Tibial nerve (tissue), 4 donors: ENCODE measurements at places on chromosomes 2 and 18. TPM values are rescaled to one million over a fixed set of nuclear protein-coding genes. Genes with fewer than 3 reads are reported as not detected.

- no peak for DNase-seq
Observed at GRCh38 chr2:222653280-222653679, 2.6 kb downstream of the FARSB start.

DNA sequence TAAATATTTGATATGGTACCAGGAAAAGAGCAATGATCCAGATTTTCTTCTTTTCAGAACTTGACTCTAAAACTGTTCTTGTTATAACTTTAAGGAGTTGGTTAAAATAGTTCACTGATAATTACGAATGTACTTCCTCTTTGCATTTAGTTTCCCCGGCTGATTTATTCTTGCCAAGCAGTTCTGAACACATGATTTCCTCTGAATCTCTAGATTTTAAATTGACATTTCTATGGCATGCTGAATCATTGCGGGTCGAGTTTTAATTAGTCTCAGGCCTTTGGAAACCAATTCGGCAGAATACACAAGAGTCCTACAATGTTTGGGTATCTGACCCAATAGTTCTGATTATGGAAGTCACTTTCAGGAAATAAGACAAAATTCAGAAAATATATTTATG is 37.3 kb upstream of the DNAH7 start:
- DNase-seq, result no peak

DNA sequence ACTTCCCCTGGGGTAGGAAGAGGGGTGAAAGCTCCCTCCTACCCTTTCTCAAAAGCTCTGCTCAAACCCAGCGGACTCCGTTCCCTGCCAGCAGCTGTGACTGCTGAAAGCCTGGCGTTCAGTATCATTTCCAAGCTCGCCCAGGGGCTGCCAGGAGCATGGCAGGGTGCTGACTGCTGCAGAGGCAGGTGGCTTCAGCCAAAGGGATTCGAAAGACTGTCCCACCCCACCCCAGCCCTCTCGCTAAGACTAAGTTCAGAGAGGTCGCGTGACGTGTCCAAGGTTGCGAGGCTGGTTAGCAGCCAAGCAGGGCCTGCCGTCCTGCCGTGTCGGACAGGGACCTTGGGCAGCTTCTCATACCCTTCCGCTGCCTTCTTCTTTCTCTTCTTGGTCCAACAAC is 72.3 kb upstream of the RAB12 start:
- no peak for DNase-seq

DNA sequence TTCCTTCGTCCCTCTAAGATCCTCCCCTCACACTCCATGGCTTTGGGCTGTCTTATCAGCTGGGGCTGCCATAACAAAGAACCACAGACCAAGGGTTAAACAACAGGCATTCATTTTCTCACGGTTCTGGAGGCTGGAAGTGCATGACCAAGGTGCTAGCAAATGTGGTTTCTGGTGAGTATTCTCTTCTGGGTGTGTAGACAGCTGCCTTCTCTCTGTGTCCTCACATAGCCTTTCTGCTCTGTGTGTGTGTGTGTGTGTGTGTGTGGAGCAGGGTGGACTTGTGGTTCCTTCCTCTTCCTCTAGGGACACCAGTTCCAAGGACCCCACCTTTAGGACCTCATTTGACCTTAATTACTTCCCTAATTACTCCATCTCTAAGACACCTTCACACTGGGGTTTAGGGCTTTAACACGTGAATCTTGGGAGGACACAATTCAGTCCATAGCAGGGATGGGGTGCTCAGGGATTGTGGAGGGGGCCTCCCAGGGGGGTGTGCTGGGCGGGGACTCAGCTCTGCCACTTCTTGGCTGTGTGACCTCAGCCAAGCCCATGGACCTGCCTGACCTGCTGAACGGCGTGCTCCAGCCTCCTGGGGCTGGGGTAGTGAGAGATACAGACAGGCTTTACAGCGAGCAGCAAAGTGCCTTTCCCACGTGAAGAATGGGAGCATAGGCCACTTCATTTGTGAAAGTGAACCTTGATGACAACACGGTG is 38.0 kb downstream of the ACKR3 start:
- no peak for DNase-seq

DNA sequence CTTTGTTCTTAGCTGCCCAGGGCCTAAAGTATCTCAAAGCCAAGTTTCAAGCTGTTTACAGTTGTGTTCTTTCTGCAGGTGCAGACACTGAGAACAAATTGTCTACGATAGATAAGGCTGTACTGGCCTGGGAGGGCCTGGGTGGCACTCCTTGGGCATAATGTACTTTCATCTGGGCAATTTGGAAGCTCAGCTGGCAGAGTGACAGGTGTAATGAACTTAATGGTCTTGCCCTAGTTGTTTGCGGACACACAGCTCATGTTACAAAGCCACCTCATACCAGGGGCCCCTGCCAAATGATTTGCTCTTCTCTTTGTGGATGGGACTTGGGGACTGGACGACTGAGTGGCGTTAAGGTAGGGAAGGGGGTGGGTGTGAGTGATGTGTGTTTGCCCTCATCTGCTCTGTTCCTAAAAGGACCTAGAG is 4.3 kb downstream of the LDLRAD4 start:
- no peak for DNase-seq

DNA sequence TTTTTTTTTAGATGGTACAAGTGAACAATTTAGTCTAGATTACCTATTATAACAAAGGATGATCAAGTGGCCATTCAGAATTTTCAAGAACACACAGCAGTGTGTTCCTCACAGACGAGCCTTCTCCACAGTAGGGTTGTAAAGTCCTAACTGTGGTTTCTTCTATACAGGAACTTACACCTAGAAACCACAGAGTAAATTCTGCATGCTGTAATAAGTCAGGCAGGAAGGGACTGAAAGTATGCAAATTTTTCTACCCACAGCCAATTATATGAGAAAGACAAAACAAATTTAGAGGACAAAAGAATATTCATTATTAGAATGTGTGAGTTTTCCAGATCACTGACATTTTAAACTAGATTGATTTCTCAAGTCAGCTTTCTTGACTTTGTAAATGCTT is 99.5 kb downstream of the RBMS1 start:
- DNase-seq, result no peak

GRCh38 chr2:210655229-210655975 is 99.0 kb downstream of the CPS1 start:
- no peak for DNase-seq

- peak; percentile 42 for DNase-seq
Observed at GRCh38 chr2:203673933-203674332, 32.5 kb upstream of the CD28 start.

DNA sequence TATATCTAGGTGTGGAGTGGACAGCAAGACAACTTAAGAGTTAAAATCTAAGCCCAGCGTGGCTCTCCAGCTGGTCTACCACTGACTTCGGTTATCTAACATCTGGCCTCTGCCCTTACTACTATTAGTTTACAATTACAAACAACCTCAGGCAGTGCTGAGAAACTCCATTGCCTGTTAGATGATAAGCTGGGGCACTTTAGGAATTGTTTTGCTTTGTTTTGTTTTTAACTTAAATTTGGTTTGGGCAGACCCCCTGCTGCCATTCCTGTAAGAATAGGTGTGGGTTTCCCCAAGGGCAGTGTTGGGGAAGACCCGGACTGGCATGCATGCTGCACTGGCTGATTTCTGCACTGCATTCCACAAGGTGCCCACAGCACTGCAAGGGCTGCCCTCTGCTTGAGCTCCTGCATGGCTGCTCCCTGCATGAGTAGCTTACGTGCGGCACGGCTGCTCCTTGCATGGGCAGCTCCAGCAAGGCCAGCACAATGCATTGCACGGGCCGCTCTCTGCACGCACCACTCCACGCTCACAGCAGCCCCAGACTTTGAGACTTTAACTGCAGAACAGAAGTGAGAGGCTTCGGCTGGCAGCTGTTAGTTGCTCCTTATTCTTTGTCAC is 74.2 kb upstream of the SERTAD2 start:
- no peak for DNase-seq

GRCh38 chr2:27954771-27955383 is 64.3 kb downstream of the BABAM2 start:
- DNase-seq, result peak; percentile 85

GRCh38 chr2:61535449-61535848 is 2.7 kb downstream of the XPO1 start:
- DNase-seq, result no peak

DNA sequence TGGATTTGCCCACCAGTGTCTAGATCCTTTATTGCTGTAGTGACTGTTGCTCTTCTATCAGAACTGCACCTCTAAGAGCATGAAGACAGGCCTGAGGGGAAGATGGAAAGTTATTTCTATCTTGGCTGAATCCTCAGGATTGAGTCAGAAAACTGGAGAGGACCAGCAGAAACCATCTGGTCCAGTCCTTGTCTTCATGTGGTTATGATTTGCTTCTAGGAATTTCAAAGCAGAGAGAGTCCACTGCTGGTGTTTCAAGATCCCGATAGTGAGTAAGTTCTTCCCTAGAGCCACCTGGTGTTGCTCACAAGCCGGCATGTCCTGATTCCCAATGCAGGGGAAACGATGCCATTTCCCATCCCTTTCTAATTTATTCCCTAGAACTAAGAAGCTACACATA is 84.2 kb downstream of the NCKAP5 start:
- DNase-seq, result no peak

DNA sequence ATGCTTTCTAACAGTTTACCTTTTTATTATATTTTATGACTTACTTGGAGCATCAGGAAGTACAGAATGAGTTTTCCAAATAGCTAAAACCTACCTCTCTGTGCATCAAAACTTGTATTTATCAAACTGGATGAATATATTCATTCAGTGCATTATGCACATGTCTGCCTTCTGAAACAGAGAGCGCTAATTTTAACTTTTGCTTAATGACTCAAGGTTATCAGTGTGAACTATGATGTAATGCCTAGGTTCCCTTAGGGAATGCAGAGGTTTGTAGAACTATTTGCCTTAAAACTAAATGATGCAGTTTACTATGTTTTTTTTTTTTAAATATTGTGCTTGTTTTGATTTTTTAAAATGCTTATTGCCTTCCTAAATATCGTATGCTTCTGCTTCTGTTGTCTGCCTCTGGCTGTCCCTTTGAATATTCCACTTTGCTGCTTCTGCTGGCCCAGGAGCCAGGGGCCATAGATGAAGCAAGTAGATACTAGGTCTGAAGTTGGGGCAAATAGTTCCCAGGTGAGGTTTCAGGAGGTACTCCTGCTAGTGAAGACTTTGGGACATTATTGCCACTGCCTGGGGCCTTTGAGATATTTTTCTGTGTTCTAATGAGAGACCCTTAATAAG is 16.5 kb downstream of the TMEM178A start:
- DNase-seq, result no peak

GRCh38 chr2:20223407-20224163 is 1.3 kb downstream of the SDC1 start:
- no peak for DNase-seq

DNA sequence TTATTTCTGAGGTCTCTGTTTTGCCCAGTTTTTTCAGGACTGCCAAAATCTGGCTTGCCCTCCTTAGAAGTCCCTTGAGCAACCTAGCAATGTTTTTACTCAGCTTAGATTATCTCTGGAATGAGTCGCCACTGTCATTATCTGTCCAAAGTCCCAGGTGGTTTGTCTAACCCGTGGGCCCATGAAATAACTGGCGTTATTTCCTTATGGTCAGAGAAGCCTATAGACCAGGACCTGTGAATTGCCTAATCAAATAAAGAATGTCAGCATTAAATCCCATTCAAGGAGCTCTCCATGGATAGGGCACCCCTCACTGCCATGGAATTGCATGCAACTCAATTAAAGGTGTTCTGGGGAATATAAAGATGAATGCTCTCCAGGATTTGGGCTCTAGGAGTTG is 373.9 kb downstream of the SETBP1 start:
- no peak for DNase-seq

DNA sequence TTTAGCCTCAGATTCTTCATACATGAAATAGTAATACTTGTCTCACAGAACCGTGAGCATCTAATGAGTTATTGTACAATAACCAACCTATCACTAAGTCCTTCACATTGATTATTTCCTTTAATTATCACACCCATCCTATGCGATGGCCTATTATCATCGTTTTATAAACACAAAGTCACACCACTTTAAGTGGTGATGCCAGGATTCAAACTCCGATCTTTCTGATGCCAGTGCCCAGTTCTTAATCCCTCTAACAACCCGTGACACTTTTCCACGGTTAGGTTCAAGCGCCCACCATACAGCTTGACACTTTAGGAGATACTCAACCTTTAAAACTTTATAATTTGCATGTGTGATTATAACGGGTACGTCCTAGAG is 523 bp upstream of the ALMS1 start:
- DNase-seq, result no peak

DNA sequence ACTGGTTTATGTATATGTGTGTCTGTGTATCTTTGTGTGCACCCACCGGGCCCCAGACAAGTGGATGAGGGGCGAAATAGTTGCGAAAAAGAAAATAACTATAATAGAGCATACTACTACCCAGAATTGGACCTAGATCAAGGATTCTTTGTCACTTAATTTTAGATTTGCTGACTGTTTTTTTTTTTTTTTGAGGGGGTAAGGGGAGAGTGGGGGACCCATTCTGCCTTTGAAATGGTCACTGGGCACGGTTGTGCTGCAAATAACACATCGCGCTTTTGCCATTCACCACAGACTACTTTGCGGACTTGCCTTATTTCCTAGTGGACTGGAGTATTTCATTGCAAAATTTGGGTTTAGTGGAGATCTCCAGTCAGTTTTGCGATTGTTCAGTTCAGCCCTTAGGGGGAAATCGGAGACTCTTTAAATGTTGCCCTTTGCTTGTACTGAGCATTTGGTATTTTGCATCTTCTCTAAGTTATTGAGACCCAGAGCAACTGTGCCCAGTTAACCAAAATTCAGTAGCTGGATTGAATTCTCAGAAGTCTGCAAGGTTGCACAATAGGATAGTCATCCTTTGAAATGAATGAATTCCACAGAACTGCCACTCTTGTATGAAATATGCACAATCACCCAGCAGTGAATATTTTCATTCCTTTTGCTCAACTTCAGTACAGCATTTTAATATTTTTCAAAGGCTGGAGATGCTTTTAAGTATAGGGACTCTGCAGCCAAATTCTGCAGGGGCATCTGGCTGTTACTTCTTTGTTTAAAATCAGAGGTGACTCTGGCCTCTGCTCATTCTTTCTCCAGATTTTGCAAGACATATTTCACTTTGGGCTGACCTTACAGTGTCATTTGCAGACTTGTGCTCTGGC is 2.9 kb downstream of the TRIB2 start:
- DNase-seq, result no peak

SPC25 gene
- total RNA-seq, result not detected

ANKRD62 gene
- not detected for total RNA-seq

ITPRIPL1 gene
- 0.98 TPM for total RNA-seq

MCM6 gene
- total RNA-seq, result 15.7 TPM

KIF5C gene
- 25.1 TPM for total RNA-seq

KCTD1 gene
- 33.6 TPM for total RNA-seq

ACTG2 gene
- 6.3 TPM for total RNA-seq

GALNT5 gene
- total RNA-seq, result 0.87 TPM
